Activated T-helper 1 cell treated with Interleukin-2 at 50 U/mL for 16 hours (primary cell): ENCODE measurements at places on chromosomes 3 and 15.

DNA sequence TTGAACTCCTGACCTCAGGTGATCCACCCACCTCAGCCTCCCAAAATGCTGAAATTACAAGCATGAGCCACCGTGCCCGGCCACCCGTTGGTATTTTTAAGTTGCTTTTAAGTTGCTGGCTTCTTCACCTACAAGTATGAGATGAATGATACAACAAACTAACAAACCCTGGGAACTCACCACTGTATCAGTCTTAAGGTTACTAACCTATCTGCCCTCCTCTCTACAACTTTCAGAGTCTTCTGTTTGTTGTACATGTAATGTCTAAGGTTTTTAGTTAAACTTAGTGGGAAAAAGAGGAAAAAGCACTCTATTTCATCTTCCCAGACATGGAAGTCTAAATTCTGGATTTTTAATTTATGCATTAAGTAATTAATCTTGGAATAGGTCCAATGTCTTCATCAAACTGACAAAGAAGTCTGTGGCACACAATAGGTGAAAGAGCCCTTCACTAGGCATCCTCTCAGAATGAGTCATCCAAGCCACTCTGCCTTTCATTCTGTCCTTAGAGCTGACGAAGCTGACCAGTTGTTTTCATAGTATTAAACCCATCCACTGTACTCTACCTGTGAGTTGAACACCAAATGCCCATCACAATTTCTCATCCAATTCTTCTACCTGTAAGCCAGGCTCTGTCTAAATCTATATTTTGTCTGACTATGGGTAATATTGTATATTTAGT is 936.1 kb downstream of the TUSC7 start:
- DNase-seq: no peak

DNA sequence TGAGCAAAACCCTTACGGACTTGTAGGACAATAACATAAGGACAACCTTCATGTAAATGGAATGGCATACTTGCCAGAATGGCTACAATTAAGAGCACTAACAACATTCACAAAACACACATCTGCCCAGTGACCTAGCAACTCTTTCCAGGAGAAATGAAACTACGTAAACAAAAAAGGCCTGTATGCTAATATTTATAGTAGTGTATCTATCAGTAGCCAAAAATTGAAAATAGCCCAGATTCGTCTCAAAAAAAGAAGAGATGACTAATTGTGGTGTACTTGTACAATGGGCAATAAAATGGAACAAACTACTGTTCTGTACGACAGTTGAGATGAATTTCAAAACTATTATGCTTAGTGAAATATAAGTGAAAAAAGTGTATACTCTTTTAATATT is 38.4 kb downstream of the CMC1 start:
- no peak for DNase-seq

GRCh38 chr3:46899151-46900006 is 21.9 kb downstream of the PTH1R start:
- DNase-seq: no peak

- DNase-seq: no peak
Observed at GRCh38 chr3:2727610-2728318, 382.4 kb downstream of the IL5RA start.

- no peak for DNase-seq
Observed at GRCh38 chr3:78313332-78313731, 1273.4 kb downstream of the ROBO2 start.

DNA sequence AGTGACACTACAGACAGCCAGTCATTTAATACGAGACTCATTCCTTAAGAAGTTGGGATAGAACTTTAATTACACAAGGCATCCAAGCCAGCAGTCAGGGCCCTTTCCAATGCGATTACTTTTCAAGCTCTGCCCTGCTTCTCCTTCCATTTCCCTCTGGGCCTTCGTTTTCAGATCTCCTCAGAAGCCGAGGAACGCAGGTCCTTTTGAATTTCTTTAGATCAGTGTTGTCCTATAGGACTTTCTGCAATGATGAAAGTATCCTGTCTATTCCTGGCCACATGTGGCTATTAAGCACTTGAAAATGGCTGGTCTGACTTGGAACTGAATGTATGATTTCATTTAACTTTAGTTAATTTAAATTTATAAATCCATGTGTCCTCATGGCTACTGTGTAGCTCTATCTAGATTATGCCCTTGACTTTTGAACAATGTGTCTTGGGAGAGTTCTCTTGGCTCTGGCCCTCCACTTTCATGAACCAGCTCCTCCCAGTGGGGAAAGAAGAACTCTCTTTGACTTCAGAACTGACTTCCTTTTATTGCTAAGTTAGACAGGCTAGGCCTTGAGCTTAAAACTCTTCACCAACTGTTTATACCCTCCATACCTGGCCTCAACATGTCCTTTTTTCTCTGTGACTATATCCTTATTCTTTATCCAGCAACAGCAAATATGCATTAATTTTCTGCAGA is 22.6 kb downstream of the TGFBR2 start:
- no peak for DNase-seq
